Globus pallidus (tissue), 1 donor: ENCODE measurements at places on chromosomes 16 and 17.

DNA sequence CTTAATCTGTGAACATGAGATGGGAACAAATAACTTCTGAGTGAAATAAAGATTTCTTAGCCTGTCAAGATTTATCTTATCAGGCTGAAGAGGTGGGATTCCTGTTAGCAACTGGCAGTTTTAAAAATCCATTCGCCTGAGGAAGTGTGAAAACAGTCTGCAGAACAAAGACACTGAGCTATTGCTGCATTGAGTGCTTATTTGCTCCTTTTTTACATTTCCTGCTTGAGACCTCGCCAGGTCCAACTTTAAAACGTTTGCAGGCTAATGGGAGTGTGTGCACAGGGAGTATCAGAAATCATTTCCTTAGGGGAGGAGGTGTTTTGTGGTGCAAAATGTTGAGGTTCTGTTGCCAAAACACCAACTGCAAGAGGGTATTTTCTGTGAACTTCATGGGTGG lies 957.8 kb upstream of the RBFOX1 start:
- DNase-seq = no peak

- DNase-seq = no peak
These were observed 19.0 kb downstream of the CENPX start for GRCh38 chr17:82003411-82004381.

GRCh38 chr16:74450967-74451760 lies 29.9 kb upstream of the CLEC18B start:
- no peak for DNase-seq

GRCh38 chr17:72875361-72875760 lies 217.1 kb downstream of the SLC39A11 start:
- no peak for DNase-seq

DNA sequence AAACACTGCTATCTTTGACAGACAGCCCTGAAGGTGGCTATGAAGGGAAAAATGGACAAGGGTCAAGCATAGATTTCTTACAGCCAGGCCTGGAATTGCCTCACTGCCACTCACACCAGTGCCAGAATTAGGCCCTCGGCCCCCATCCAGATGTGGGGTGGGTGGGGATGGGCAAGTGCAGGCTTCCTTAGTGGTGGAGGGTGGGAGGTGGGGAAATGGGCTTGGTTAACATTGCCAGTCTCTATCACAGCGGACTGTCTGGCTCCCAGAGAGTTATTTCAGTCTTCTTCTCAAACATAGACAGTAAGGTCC lies 24.9 kb downstream of the B9D1 start:
- no peak for DNase-seq

DNA sequence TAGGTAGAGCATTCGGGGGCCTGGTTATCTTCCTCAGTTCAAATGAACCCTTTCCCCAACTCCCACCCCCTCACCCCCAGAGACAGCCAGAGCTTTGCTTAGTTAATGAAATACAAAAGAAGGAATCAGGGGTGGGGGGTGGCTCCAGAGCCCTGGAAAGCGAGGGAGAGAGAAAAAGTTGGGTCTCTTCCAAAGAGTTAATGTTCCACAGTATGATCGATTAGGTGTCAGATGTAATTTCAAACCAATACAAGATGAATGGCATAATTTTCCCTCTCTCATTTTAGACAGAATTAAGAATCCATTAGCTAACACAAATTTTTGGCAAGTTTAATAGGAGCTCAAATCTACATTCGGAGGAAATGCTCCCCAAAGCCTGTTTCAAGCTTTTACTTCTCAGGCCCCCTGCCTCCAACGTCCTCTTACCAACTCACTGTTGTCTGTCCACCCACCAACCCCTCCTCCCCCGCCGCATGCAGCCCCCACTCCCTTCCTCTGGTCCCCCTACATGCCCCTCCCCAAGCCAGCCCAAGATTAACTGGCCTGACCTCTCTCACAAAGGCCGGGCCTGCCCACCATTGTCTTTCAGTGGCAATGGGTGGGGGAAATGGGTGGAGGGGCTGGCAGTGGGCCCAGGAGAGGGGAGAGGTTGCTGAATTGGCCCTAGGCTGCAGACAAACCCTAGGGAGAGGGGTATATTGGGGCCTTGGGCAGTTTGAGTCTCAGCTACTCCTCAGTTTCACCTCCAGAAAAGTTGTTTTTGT lies 28.2 kb downstream of the NEUROD2 start:
- no peak for DNase-seq

- peak; percentile 98 for DNase-seq
These were observed at the start of gene USP32 for GRCh38 chr17:60392042-60392844. Gene USP32 (minus strand): TSS chr17:60392133. CDS start chr17:60391939, 194 bp downstream.

DNA sequence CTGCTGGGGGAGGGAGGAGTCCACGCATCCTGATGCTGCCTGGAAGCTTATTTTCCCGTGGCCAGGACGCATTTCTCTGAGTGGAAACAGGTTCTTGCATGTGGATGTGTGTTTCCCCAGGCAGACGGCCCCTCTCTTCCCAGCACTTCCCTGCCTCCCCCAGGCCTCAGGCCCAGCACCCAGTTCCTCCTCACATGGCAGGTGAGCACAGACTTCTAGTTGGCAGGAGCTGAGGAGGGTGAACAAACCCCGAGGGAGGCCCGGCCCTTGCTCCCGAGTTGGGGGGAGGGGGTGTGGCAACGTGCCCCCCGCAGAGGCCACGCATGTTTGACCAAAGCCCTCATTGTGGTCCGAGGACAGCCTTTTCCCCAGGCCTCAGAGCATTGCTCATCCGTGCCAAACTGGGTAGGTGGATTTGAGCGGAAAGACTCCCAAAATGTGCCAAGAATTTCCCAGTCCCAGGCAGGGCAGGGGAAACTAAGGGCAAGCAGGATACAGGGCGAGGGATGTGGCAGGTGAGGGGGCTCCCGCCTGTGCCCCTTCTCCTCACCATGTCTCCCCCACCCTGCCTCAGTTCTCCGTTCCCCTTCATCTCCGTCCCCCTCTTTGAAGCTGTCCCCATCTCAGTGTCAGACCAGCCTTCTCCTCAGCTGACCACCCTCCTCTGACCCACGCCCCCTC lies 1.5 kb upstream of the SPEM1 start:
- DNase-seq = no peak

GRCh38 chr16:72287649-72288048 lies 115.7 kb upstream of the PMFBP1 start:
- DNase-seq = no peak

DNA sequence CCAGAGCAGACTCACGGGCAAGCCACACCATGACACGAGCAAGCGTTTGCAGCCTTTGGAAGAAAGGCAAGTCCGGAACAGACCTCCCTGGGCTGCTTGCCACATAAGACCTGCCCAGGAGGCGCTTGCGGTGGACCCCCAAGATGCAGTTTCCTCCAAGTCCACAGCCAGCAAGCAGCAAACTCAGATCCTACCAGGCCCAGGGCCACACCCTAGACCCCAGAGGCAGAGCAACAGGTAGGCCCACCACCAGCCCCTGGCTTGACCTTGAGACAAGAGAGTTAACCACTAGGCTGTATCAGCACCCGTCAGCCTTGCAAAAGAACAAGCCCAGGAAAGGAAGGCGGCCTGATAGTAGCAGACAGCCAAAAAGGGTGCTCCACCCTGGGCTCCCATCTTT lies 2.3 kb downstream of the FAAP100 start:
- no peak for DNase-seq

GRCh38 chr16:1381612-1382406 lies 30.1 kb downstream of the GNPTG start:
- DNase-seq = no peak

DNA sequence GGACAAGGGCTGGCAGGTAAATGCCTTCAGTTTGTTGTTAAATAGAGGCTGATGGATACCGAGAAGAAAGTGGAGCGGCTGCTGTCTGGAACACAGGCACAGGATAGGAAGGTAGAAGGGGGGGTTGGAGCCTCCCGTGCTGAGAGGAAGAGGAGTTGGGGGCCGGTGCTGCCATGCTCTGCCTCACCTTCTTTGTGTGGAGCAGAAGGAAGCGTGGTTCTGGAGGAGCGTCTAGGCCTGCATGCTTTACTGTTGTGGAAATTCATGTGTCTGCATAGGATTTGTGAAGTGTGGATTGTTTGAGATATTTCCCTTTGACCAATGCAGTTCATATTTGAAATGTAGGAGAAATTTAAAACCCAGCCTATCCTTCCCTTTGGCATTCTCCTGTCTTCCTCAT lies 52.3 kb downstream of the FOXK2 start:
- no peak for DNase-seq

DNA sequence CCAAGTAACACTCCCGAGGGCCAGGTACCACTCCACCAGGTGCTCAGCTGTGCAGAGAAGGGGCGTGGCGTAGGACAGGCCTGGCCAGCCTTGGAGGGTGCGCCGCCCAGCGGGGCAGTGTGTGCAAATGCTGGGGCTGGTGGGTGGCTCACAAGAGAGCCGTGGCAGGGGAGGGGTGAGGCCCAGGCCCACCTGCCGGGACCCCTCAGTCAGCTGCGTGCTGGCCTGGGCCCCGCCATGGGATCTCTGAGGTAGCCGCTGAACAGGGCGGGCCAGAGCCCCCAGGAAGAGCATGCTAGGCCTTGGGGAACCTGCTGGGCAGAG lies 8.8 kb downstream of the TPSG1 start:
- no peak for DNase-seq

DNA sequence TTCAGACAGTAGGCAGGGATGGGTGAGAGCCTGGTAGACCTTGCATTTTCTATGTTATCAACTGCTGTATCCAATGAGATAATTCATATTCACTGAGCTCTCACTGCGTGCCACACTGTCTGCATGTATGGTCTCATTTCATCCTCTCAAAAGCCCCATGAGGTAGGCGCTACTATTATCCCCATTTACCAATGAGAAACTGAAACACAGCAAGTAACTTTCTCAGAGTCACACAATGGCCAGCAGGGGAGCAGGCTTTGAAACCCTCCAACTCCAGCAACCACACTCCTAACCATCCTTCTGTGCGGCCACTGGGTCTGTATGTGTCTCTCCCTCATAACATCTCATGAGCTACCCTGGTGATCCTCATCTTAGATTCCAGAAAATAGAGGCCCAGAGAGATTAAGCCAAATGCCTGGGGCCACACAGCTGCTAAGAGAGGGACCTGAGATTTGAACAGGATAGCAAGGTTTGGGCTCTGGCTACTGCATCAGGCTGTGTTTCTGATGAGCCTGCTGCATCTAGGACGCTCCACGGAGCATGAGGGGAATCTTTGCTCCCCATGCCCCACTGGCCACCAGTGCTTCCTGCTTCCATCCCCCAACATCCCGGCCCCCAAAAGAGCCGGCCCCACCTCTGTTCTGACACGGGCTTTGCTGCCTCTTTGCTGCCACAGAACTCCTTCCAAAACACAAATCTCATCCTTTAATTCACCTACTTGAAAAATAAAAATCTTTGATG lies 3.2 kb downstream of the CCR7 start:
- DNase-seq = no peak

- no peak for DNase-seq
These were observed 36.4 kb upstream of the CDH15 start for GRCh38 chr16:89135166-89135565.

DNA sequence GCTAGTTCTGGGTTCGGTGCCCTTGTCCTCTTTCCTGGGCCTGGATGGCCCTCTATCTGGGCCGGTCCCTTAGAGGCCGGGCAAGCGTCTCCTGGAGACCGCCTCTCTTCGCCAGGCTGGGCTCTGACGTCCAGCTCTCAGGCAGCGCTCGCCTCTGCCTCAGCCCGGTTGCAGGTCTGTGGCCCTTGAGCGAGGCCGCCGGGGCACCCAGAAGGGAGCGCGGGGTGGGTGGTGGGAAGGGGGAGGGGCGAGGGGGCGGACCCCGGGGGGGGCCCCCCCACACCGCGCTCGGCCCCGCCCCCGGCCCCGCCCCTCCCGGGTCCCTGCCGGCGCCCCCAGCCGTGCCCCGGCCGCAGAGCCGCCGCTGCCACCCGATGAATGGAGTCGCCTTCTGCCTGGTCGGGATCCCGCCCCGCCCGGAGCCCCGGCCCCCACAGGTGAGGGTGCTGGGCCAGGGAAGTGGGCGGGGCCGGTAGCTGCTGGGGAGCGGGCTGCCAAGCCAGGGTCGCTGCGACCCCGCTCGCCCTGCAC lies at the start of gene ARHGAP23:
ARHGAP23 (plus strand) TSS at position 353 of the 531 bp plus-strand sequence; CDS start at position 375, 22 bp downstream.
- peak; percentile 86 for DNase-seq

DNA sequence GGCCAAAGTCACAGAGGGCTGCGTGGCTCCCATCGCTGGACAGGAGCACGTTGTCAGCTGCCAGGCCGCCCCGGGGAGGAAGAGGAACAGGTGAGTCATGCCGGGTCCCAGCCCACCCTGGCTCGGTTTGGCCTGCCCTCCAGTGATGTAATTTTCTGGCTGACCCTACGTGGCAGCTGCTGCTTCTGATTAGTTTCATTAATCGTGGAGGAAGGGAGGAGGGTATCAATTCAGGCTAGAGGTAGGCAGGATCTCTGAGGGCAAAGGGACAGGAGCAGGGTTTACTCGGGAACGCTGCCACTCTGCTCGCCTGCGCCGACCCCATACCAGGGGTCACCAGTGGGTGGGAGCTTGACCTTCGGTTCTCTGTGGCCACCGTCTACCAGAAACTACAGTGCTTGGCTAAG lies 11.7 kb upstream of the SPATA32 start:
- DNase-seq = no peak

DNA sequence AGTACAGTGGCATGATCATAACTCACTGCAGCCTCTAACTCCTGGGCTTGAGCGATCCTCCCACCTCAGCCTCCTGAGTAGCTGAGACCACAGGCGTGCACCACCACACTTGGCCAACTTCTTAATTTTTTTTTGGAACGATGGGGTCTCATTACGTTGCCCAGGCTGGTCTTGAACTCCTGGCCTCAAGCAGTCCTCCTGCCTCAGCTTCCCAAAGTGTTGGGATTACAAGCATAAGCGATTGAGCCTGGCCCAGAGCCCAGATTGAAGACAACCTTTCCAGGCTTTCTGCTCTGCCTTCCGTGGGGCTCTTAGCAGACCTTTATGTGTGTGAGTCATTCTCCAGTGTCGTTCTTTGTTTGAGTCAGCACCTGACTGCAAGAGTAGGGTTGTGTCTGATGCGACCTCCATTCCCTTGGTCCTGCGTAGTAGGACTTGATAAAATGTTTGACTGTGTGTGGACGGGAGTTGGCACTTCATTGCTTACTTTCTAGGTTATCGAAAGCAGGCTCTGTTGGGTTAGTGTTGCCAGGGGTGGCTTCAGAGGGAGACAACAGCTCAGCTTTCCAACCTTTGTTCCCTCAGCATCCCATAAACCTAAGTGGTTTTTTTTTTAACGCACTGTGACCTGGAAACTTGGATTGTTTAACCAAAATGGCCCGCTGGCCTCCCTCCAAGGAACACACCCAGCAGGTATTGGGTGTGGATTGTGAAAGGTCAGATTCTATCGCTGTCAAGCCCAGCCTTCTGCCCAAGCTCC lies 26.4 kb downstream of the EEF2K start:
- no peak for DNase-seq

DNA sequence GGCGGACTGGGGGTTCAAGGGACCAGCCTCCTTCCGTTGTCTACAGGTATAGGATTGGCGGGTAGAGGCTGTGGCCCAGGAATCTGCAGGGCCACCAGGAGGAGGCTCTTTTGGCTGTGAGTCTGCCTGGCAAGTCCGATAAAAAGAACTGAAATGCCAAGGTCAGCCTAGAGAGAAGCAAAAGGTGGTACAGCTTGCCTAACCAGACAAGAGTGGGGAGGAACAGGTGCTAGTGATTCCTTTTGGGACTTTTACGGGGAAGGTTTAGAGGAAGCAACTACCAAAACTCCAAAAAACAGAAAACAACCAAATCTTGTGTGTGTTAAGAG lies 5.6 kb upstream of the EVPL start:
- DNase-seq = no peak

GRCh38 chr17:82989881-82990280 lies 89.5 kb upstream of the METRNL start:
- no peak for DNase-seq
